ENCODE measurements at places on chromosomes 5 and 9.

DNA sequence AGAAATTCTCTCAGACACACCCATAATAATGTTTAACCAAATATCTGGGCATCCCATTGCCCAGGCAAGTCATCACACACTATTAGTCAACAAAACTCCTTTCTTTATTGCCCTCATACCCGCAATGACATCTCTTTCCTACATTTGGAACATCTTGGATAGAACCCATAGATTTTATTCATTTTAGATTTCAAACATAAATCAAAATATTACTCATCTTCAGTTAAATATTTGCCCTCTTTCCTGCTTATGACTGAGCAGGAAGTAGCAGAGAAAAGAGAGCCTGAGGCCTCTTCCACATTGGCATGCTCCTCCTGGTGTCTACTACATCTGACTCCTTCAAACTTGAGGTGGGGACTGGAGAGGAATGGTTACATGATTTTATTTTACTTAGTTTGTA, 592.0 kb downstream of the CHSY3 start:
- DNase-seq, result no peak

- no peak for DNase-seq
Measured at GRCh38 chr9:123679330-123679987, 250.5 kb downstream of the DENND1A start.

DNA sequence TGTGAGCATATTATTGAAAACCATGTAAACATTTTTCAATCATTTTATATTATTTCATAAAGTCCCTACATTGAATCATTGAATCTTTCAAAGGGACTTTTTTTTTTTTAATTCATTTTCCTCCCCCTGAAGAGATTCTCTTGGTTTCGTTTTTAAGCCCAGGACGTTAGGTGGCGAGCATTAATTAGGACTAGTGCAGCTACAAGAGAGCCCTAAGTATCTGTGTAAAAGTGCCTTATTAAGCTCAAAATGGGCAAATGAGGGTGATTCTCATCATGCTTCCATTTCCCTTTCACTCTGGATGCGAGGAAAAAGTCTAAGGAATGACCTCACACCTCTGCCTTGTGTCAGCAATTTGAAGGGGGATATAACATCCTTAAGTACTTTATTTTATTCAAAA, 517.9 kb upstream of the ITGA1 start:
- DNase-seq, result no peak

DNA sequence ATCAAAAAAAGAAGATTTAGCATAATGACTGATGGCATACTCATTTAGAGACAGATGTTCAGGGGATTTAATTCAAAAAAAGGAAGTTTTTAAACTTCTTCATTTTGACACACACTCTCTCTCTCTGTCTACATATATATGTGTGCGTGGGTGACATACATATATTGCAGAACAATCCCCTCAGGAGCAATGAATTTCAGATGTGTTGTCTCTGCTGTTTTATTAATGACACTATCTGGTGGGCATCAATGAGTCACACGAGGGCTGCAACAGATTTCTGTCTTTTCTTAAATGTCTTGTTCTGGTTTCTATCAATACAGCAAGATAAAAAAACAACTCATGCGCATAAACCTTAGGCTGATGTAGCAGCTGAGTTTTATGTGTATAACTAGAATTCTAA, 123.5 kb upstream of the SLCO6A1 start:
- no peak for DNase-seq

GRCh38 chr5:88732181-88732633, 150.8 kb downstream of the MEF2C start:
- no peak for DNase-seq

- no peak for DNase-seq
Measured at GRCh38 chr9:93270976-93271375, 87.0 kb downstream of the WNK2 start.

DNA sequence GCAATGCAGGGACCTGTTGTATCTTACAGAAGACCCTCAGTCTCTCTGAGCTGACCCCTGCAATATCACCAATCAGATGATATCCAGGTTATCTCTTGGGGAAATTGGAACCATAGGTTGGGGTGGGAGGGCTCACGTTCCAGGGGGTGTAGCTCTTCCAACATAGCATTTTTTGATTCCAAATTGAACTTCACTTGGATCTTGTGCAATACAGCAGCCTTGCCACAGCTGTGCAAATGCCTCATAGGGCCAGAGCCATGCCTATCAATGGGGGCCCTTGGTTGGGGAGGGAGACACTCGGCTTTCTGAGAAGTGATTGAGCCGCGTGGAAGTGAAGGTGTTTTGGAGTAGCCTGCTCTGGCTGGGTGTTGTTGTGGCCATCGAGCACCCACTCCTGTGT, 117.2 kb upstream of the PITX1 start:
- no peak for DNase-seq

- DNase-seq, result no peak
Measured at GRCh38 chr9:100167176-100167575, 68.1 kb downstream of the INVS start.

DNA sequence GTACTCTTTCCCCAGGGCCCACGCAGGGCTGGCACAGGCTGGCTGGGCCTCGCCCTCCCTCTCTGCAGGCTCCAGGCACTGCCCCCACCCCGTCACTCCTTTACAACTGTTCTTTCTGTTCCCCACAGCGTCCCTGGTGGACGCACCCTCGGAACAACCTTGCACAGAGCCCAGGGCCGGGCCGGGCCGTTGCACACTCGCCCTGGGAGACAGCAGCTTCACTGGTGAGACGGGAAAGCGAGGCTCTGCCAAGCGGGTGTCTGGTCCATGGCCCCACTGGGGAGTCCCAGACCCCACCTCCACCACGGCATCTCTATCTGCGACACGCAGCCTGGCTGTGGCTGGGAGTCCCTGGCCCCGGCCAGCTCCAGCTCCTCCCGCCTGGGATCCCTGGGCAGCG, 18.4 kb upstream of the QSOX2 start:
- DNase-seq, result no peak
